ENCODE measurements at places on chromosomes 1 and 21. TPM values are rescaled to one million over a fixed set of nuclear protein-coding genes. Genes with fewer than 3 reads are reported as not detected.

The CACHD1 gene
- total RNA-seq, result 5.7 TPM

The KIF14 gene
- total RNA-seq, result 30.3 TPM

The PRRX1 gene
- total RNA-seq, result 4.4 TPM

The CRP gene
- not detected for total RNA-seq

The F13B gene
- not detected for total RNA-seq
